CD4-positive, alpha-beta T cell (primary cell): ENCODE measurements at places on chromosomes 2 and 18.

GRCh38 chr2:218218268-218219185, 1.5 kb downstream of the ARPC2 start:
- no peak for DNase-seq

- DNase-seq, result no peak
Measured at GRCh38 chr2:32229635-32230034, 35.1 kb downstream of the NLRC4 start.

DNA sequence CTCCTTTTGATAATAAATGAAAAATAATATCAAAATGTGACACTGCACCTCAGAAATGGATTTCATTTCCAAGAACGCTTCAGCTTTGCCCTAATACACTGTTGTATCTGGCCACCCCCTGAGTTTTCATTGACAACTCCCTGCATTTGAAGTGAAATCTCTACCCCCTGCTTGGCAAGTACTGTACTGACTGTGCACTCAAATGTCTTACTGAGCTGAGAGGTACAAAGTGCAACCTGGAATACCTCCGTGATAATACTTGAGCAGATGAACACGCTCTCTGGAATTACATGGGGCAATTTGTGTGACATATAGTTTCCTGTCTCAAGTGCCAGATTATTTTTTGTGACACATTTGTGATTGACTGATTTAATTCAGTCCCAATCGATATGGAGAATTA, 231.1 kb downstream of the LRP1B start:
- no peak for DNase-seq

- no peak for DNase-seq
Measured at GRCh38 chr2:198697218-198697617, 760.5 kb downstream of the SATB2 start.

GRCh38 chr2:207487650-207488311, 42.0 kb upstream of the CREB1 start:
- DNase-seq, result no peak

GRCh38 chr2:108428286-108429009, 20.6 kb upstream of the GCC2 start:
- DNase-seq, result no peak

GRCh38 chr2:16189836-16190160, 249.4 kb downstream of the MYCN start:
- no peak for DNase-seq

DNA sequence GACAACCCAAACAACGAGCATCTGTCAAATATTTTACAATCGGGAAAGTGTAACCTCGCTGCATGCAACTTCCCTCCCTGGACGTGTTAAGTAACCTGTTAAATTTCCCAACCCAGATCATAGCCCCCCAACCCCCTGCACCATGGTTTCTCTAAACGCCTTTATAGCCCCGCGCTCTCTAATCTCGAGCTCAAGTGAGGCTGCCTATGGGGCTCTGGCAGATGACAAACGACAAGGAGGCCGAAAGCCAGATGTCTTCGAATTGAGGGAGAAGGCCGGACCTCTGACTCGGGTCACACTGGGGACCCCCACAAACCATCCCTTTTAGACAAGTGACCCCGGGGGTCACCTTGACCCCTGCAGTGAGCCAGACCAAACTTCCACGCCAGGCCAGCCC, 526 bp downstream of the COX7A2L start:
- peak; percentile 36 for DNase-seq

GRCh38 chr2:144054911-144055310, 465.0 kb downstream of the ZEB2 start:
- DNase-seq, result no peak

DNA sequence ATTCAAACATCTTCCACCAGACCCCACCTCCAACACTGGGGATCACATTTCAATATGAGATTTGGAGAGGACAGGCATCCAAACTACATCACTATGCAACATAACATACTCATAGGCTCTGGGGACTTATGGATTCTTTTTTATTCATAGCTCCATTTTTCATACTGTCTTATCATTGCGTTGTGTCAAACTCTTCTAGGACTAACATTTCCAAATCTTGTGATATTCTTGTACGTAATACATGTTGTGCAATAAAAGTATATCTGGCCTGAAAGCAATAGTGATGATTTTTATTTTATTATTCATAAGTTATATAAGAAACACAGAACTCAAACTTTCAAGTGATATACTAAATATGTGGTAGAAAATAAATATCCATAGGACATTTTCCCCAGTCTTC, 60.6 kb upstream of the ACTR3 start:
- no peak for DNase-seq

DNA sequence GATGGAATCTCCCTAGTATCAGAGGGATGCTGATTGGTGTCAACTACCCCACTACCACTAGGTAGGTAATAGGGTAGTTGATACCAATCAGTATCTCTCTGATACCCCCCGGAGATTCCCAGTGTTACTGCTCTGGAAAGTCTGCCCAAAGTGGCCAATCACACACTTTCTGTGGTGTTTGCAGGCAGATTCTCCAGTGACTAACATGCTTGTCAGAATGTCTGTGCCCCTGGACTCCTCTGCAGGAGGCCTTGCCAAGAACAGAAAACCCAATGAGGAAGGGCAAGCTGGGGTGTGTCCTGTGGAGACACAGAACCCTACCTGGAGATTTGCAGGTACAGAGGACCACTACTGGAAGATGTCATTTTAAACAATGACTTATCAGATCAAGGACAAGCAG, 135.1 kb downstream of the RIT2 start:
- DNase-seq, result no peak

- DNase-seq, result no peak
Measured at GRCh38 chr2:144529841-144530240, 9.9 kb upstream of the ZEB2 start.

DNA sequence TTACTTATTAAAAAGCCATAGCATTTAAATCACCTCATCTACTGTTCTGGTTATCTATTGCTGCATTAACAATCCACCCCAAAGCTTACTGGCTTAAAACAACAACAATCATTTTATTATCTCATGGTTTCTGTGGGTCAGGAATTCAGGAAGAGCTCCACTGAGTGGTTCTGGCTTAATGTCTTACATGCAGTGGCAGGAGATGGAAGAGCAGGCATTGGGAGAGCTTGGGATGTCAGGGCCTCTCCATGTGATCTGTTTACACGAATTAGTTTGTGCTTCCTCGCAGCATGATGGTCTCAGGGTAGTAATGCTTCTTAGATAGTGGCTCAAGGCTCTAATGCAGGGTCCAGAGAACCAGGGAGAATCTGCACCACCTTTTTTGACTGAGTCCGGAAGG, 14.4 kb upstream of the REL start:
- DNase-seq, result no peak

- no peak for DNase-seq
Measured at GRCh38 chr2:110097506-110098220, 18.0 kb downstream of the MALL start.

DNA sequence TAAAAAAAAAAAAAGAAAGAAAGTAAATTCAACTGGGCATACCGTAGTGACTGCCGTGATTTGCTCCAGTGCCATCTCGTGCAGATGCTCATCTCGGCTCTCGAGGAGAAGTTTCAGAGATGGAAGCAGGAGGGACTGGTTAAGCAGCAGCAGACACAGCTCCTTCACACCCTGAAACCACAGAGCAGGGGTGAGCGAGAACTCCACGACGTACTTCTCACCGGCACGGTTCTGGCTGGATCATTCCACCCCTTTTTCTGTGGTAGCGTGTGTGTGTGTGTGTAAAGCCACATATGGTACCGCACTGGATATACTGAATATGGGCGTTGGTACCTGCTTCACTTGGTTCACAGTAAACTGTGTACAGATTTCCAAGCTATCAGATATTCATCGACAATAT, 382.2 kb downstream of the NBAS start:
- DNase-seq, result peak; percentile 38

- no peak for DNase-seq
Measured at GRCh38 chr18:370751-371608, 103.1 kb upstream of the THOC1 start.

DNA sequence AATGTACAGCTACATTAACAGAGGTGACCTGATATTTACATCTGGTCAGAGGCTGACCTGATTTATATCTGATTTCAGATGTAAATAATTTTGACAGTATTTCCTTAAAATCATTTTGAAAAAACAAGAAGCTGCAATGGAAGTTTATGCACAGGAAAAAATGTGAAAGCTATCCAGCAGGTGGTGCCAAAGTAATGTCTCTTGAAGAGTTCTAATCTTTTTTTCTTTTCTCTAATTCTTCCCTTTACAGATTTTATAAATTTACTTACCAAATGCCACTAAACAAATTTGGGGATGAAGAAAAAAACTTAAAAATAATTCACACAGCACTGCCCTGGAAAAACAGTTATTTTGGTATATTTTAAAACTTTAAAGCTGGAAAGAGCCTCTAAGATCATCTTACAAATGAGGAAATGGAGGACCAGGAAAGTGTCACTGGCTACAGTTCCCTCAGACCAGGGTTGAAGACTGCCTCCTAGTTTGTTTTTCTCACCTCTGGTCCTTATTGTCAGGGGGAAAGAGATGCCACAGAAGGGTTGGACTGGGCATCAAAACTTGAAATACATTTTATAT, 16.4 kb upstream of the FBLN7 start:
- DNase-seq, result peak; percentile 74

DNA sequence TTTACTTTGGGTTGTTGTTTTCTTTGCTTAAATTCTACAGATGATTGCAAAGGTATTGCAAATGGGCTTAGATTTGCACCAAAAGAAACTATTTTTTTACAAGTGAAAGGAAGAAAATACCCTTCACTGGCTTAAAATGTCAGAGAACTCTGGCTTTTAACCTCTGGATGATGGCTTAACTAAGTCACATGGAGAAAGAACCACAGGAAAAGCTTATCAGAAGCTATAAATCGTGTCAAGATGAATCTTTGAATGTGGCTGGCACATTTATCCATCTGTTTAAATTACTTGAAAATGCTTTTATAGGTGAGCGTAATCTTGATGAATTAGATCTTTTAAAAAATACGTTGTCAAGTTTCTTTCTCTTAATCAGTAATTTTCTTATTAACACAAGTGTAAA, 32.0 kb upstream of the CCDC178 start:
- DNase-seq, result no peak

- DNase-seq, result no peak
Measured at GRCh38 chr2:240401781-240402551, 33.5 kb upstream of the GPC1 start.

DNA sequence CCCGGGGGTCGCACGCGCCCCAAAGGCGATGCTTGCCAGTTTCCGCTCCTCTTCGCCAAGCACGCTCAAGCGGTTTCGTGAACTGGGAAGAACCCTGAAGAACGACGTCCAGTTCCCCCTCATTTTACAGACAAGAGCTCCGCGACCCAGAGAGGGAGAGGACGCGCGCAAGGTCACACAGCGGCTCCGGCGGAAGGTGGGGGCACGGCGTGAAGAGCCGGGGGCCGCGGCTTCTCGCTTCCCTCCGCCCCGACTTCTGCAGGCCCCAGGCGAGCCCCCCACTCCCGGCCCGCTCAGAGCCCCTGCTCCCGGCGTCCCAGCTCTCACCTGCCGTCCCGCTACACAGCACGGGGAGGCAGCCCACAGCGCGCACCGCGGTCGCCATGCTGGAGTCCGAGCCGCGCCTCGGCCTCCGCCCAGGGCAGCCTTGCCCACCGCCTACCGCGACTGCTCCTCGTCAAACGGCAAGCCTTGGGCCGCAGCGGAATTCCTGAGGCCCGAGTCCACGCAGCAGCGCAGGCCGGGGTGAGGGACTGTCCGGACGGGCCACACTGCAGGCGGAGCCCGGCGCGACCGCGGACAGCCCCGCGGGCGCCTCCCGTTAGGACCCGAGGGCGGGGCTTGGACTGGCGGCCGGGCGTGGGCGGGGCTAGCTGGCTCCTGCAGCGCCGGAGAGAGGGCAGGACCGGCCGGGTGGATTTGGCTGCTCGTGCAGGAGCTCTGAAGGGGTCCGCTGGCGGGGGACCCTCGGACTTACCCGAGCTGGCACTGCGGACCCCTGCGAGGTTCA, at the start of gene MRPS5:
TSS of gene MRPS5 (minus strand) at position 402 of the 790 bp plus-strand sequence. CDS start at position 385, 17 bp downstream.
- peak; percentile 82 for DNase-seq

- no peak for DNase-seq
Measured at GRCh38 chr2:97993926-97994325, 1.8 kb downstream of the TMEM131 start.

GRCh38 chr2:190507135-190507534, 27.4 kb downstream of the NEMP2 start:
- DNase-seq, result no peak

GRCh38 chr2:161486111-161486510, 70.0 kb downstream of the TBR1 start:
- DNase-seq, result no peak

GRCh38 chr2:38750011-38750890, 910 bp downstream of the SRSF7 start:
- peak; percentile 80 for DNase-seq

GRCh38 chr2:59322005-59322404, 1080.9 kb upstream of the FANCL start:
- DNase-seq, result no peak

GRCh38 chr2:129297430-129297829, 682.0 kb upstream of the RAB6C start:
- DNase-seq, result no peak

DNA sequence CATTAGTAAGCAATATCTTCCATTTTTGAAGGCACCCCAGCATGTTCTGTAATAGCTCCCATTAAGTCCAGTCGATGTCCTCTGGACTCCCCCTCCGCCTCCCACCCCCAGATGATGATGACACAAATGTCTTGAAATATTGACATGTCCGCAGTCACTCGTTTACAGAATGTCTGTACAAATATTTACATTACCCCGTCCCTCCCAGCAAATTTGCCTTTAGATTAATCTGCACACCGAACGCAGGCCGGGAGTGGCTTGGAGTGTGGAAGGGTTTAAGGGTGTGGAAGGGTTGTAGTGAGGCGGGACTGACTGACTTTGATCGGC, 853 bp upstream of the OSBPL6 start:
- DNase-seq, result no peak

DNA sequence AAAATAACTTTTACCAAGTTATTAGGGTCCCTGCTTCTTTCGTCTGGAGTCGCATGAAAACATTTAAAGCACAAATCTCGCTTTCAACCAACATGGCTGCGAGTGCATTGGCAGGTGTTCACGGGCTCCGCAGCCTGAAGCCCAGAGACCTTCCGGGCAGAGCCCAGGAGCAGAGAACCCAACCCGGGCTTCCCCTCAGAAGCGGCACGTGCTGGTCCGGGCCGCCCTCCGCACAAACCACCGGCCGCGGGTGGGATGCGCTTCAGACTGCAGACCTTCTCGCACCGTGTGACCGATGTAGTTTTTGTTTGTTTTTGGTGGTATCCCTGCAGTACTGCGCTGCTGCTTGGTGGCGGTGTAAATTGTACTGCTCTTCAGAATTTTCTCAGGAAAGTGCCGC, 105.6 kb upstream of the TPO start:
- no peak for DNase-seq
